ENCODE measurements at places on chromosomes 6 and 20.

DNA sequence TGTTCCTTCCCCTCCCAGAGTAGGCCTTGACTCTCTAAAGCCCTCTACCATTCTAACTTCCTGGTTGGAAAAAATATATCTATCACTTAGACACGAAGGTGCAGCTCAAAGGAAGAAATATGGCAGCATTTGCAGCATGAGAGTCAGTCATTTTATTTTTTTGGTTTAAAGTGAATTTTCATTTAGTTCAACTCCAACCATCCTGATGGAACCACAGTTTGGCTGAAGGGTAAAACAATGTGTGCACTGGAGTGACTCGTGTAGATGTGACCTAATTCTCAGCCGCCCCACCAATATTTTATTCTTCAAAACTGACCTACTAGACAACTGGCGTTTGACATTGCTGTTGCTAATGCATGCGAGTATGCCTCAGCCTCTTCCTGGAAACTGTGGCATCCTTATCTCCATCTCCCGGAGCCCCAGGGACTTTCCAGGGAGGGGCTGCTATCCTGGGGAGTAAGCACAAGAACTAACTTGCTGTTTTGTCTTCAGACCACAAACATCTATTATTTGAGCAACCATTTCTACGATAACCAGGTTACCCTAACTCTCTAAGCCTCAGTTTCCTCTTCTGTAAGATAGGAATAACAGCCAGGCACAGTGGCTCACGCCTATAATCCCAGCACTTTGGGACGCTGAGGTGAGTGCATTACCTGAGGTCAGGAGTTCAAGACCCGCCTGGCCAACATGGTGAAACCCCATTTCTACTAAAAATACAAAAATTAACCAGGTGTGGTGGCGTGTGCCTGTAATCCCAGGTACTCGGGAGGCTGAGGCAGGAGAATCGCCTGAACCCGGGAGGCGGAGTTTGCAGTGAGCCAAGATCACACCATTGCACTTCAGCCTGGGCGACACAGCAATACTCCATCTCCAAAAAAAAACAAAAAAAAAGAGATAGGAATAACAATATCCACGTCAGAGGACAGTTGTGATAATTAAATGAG is 148.7 kb upstream of the JARID2 start:
- DNase-seq = no peak

- DNase-seq = no peak
Measured at GRCh38 chr20:23198815-23199214, 112.7 kb upstream of the CD93 start.

DNA sequence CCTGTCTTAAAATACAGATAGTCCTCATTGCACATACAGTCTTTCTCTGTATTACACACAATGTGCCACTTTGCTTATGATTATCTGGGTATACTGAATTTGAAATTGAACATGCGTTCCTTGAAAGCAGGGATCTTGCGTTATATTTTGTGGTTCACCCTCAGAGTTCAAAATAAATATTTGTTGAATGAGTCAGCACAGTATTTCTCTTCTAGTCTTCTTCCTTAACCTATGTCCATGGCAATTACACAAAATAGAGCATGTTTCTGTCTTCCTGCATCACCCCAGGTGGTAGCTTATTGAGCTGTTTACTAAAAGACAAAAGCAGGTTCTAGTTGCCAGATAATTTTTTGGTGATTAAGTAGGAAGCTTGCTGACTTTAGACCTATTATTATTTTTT is 272.9 kb upstream of the FERMT1 start:
- no peak for DNase-seq

- DNase-seq = peak; percentile 14
Measured at GRCh38 chr6:16179970-16180431, 51.1 kb downstream of the MYLIP start.

GRCh38 chr6:39401376-39401775 is 78.9 kb upstream of the KCNK16 start:
- no peak for DNase-seq

DNA sequence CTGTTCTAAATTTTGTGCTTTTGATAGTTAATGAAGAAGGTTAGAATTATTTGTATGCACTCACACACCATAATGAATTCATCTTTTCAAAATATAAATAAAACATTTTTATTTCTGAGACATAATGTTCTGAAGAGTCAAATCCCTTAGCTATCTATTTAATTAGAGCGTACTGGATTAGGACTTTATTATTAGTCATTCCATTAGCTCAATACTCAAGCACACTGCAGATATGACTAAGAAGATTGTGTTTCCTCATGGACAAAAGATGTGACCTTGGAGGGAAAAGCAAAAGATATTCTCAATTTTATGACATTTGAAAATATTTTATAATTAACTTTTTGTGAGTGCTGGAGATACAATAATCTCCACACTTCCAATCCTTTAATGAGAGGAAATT is 666.4 kb downstream of the CD109 start:
- no peak for DNase-seq

GRCh38 chr6:168695701-168696100 is 254.7 kb downstream of the SMOC2 start:
- no peak for DNase-seq

- no peak for DNase-seq
Measured at GRCh38 chr6:162736961-162737360, 9.2 kb downstream of the PACRG start.

GRCh38 chr6:134698228-134698627 is 251.7 kb downstream of the ALDH8A1 start:
- DNase-seq = no peak

DNA sequence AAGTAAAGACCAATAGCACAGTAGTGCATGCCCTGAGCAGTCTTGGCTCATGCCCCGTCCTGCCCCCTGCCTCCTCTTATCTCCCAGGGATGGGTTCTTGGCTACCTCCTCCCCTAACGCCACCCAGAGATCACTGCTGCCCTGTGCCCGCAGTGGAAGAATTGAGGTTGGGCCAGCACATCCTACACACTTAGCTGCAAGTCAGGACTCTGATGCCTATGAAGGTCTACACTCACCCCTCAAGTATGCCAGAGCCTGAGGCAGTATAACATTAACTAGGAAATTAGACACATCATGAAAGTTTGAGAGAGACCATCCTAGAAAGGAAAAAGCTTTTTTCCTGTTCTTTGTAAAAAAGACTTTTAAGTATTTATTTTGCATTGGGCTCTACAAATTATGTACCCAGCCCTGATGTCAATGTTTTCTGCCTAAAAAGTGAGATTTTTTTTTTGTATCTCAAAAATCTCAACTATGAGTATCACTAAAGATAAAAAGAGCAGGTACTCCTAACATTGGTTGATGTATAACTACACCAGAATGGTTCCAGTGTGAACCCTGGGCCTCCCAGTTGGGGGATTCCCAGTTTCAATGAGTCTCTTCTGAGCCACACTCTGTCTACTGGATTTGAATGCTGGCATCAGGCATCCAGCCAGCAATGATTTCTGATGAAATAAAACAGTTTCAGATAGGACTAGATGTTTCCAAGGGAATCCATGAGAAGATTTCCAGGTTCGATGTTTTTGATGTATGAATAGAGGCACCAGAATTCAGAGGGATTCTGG is 115.4 kb downstream of the ISM1 start:
- no peak for DNase-seq

- DNase-seq = no peak
Measured at GRCh38 chr20:2305479-2305878, 9.7 kb downstream of the TGM3 start.

DNA sequence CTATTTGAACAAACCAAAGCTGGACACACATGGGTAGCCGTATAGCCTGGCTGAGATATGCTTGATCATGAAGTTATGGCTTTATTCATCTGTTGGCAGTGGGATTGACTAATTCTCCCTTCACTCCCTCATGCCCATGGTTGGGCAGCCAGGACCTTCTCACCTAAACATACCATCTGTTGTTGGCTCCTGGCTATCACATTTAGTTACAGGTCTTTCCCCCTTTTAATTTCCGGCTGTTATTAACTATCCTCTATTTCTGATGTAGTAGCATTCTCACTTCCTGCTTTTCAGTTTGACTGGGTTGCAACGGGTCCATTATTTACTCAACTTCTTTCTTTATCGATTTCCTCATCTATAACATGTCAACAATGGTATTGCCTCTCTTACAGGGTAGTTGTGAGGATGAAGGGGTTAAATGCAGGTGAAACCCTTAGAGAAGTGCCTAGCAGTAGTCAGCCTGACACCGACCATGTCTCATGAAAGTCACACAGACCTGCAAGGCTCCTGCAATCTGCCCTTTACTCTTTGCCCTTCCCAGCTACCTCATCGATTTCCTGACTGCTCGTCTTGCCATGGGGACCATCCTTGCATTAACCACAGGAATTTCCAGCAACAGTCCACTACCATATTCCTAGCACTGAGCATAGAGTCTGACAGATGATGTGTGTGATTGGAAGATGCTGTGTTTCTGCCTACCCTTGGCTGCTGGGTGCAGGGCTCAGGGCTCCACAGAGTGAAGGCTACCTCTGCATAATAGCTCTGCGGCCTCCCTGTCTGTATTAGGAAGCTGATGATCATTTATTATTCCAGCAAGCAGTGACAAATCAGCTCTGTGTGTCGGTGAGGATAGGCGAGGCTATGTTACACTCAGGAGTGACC is 42.2 kb downstream of the PPP1R14C start:
- DNase-seq = no peak

DNA sequence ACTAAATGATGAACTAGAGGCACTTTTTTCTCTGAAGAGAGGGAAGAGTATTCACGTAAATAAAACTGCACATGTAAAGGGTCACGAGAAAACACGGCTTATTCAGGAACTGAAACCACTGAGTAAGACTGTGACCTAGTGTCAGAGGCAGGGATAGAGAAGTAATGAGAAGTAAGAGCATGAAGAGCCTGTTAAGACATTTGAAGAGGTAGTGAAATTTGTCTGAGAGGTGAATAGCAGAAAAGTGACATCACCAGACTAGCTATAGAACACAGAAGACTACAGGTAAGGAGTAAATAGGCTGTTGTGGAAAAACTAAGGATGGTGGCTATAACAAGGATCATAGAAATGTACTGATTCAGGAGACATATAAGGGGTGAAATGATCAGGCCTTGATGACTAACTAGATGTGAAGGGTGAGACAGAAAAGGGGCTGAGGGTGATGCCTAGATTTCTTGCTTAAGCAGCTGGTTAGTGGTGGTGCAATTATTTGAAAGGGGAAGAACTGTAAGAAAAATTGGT is 76.8 kb downstream of the REV3L start:
- no peak for DNase-seq

DNA sequence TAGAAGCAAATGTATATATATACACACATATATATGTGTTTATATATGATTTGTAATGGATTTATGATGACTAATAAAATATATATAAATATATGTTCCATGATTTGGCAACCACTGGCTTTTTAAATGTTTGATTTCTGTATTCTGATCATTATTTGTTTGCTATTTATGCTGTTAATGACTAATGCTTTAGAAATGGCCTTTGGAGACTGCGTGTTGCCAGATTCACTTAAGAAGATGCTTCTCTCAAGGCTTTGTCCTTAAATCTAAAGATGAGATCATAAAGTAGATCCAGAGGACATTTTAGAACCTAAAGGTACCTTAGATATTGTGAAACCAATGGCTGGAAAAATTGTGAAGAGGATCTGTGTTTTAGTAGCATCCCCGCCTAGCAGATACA is 116.0 kb upstream of the SUPT3H start:
- no peak for DNase-seq

GRCh38 chr6:161033667-161034066 is 42.1 kb downstream of the MAP3K4 start:
- DNase-seq = no peak

- no peak for DNase-seq
Measured at GRCh38 chr20:11216451-11217314, 542.9 kb upstream of the JAG1 start.

- no peak for DNase-seq
Measured at GRCh38 chr6:134114918-134115714, 62.7 kb upstream of the SLC2A12 start.

- DNase-seq = no peak
Measured at GRCh38 chr6:3484946-3485345, 28.1 kb upstream of the SLC22A23 start.

DNA sequence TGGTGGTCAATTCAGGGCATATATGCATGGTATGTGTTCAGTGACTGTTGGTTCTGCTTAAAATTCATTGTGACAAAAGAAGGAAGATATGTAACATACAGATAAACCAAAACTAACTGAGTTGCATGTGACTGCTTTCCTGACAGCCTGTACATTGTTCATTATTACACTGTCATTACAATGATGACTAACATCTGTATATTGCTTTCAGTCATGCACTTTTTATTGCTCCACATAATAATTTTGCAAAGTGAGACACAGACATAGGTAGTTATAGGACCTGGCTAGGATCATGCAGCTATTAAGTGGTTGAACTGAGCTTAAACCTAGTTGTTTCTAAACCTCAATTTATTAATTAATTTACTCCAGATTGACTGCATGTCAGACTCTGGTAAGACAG is 703.2 kb downstream of the HDGFL1 start:
- DNase-seq = no peak

DNA sequence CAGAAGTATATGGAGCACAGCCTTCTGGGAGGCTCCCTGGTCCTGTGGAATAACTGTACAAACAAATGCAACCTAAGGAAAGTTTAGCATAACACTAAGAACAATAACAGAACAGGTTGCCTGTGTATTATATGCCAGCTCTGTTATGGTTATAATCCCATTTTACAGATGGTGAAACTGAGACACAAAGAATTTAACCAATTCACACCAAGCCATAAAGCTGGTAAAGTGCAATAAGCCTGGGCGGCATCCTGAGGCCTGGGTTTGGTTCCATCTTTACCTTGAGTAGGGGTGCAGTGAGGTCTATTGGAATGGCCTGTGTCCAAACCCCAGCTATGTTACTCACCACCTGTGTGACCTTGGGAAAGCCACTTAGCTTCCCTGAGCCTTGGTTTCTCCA is 14.7 kb upstream of the PACSIN1 start:
- no peak for DNase-seq

DNA sequence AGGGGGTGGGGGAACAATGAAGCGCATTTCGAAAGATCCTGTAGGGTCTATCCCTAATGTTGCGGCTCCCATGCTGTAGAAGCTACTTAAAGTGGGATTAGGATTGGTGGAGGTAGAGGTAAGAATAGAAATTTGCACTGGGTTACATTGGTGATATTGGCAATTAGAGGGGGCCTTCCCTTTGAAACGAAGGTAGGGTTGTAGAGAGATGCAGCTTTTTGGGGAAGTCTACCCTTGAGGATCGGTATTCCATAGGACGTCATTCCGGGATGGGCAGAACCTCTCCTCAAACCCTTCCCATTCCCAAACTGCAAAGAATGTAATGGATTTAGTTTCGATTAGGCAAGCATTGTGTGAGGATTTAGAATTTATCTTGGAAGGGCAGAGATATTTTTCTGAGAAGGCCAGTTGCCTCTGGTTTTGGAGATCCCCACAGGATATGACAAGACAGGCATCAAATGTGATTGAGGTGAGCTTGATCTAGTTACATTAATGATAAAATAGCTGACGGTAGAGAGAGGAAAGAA is 5.4 kb upstream of the ZNFX1 start:
- no peak for DNase-seq

Data from stimulated activated CD8-positive, alpha-beta memory T cell treated with anti-CD3 and anti-CD28 coated beads, Interleukin-4, amount 100 ng/mL, for 1 hour (primary cell).